ENCODE measurements at places on chromosomes 13 and 19. TPM values are rescaled to one million over a fixed set of nuclear protein-coding genes. Genes with fewer than 3 reads are reported as not detected.

The LRG1 gene
- not detected for total RNA-seq

DNA sequence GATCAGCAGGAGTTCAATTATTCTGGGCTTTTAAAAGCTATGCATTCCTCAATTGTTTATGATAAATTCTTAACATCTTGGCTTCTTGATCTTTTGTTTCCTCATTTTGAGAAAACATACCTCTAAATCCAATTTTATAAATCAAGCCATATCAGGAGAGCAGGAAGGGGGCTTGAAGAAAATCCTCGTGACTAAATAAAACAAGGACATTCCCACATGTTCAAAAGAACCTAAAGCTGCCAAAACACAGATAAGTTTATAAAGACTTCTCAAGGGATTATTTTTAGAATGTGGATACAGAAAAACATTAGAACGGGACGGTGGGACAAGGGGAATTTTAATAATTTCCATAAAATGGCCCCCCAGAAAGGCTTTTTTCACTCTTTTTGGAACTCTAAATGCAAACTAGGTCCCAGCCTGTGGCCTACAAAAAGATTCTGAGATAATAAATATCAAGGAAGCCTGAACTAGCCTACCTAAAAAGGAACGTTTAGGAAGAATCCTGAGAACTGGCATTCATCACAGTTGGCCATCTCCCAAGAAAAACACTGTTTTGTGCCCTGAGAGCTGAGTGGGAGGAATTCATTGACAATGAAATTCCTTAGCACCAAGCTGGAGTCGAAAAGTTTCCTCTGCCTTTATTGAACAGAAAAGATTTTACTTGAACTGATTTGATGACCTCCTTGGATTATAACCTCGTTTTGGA is 30.1 kb downstream of the ZAR1L start:
- no peak for DNase-seq

- no peak for DNase-seq
These were observed 47.8 kb upstream of the VSTM2B start for GRCh38 chr19:29477831-29478577.

DNA sequence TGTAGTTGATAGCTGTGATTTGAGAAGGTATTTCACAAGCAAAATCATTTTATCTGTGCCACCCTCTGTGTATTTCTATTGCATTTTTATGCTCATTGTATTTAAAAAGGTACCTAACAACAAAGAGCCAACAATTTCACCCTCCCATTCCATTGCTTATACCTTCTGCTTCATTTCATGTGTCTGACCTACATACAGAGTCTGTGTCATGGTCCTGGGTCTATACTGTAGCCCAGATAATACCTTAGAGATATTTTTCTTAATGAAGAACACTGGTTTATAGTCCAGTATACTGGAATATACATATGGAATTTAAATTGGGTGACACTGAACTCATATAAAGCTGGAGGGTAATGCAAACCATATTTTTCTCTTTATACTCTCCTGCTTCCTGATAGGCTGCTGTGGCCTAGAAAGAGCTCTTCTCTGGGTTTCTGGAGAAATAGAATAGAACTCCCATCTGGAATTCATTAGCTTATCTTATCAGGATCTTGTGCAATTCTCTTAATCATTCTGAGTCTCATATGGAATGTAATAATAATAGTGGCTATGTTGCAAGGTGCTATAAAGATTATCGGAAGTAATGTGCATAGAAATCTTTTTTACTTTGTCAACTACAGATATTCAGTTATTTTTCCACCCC is 31.8 kb upstream of the SPART start:
- DNase-seq: no peak

- DNase-seq: no peak
These were observed 10.4 kb downstream of the MAP2K2 start for GRCh38 chr19:4113398-4114088.

The KASH5 gene
- not detected for total RNA-seq

The C5AR1 gene
- total RNA-seq: 1.8 TPM

GRCh38 chr13:39893808-39894207 is 238.3 kb downstream of the COG6 start:
- DNase-seq: no peak

The LILRB4 gene
- total RNA-seq: 0.44 TPM

DNA sequence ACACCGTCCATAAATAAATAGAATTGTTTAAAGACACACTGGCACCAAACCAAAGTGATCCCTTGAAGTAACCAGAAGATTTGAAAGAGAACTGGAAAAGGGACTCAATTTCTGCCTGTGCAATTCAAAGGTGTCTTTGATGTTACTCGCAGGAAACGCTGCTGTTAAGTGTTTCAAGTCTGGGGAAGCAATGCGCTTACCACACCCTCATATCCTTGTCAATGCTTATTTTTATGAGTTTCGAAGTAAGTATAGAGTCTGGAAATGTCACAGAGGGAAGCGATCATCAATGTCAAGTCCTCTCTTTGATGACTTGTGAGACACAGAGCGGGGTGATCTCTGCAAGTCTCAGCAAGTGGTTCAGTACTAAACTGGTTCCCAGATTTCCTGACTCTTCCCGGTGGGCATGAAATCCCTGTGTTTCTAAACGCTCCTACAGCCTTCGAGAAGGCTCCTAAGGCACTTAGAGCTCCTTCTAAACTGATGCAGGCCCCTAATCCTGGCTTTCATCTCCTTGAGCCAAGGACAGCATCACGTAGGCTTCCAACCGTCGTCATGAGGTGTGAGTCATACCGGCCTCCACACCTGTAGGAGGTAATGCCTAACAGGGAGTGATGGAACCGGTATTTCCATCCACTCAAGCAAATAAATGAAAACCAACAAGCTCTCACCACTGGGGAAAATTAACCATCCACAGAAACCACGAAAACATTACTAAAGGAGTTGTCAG is 22.8 kb downstream of the SYDE1 start:
- DNase-seq: no peak

DNA sequence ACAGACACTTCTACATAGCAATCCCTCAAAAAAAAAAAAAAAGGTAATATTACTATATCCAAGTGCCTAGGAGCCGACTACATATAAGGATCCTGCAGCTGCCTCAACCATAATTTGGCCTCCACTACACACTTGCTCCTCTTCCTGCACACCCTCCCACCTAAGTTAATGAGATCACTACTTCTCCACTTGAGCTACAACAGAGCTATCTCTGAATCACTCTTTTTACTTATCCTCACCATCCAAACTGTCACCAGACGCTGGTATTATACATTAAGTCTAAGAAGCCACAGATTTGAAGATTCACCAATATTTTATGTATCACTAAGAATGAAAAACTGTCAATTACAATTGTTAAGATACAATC is 8.3 kb downstream of the OBI1 start:
- no peak for DNase-seq

- DNase-seq: peak; percentile 67
These were observed 5.1 kb upstream of the ZNF227 start for GRCh38 chr19:44207126-44207803.

DNA sequence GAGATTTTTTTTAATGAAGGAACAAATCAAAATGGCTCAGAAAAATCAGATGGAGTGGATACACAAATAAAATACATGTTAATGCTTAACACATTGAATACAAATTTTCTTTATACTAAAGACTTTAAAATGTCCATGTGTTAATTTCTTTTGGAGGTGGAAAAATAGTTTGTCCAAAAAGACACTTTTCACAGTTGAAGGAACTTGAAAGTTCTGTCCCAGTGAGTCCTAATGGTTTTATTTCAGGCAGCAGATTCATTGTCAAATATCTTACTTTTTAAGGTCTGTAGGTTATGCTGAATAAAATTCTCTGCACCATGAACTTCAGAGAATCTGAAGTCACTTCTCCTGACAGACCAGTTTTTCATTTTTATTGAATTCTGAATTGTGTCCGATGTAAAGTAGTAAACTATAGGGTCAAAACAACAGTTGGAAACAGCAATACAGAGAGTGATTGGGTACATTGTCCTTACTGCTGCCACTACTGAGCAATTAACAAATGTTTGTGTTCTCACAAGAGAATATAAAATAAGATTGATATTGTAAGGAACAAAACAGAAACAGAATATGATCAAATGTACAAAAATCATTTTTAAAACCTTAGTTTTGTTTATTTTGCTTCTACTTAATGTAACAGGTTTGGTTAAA is 1.6 kb downstream of the LPAR6 start:
- DNase-seq: no peak

DNA sequence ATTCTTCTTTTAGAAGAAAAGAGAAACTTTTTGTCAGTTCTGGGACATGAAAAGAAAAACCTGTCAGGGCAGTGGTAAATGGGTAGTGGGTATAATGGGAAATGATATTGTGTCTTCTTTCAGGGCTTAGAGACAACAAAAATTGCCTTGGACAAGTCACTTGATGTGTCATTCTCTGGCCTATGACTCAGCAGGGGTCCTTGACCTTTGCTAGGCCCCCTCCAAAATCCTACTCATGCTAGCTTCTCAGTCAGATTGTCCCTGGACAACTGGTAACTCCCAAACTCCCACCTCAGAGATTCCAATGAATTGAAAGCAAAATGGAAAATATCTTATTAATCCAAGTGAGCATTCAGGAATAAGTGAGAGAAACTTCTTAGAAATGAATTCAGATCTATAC is 258.8 kb upstream of the SPRY2 start:
- DNase-seq: no peak

DNA sequence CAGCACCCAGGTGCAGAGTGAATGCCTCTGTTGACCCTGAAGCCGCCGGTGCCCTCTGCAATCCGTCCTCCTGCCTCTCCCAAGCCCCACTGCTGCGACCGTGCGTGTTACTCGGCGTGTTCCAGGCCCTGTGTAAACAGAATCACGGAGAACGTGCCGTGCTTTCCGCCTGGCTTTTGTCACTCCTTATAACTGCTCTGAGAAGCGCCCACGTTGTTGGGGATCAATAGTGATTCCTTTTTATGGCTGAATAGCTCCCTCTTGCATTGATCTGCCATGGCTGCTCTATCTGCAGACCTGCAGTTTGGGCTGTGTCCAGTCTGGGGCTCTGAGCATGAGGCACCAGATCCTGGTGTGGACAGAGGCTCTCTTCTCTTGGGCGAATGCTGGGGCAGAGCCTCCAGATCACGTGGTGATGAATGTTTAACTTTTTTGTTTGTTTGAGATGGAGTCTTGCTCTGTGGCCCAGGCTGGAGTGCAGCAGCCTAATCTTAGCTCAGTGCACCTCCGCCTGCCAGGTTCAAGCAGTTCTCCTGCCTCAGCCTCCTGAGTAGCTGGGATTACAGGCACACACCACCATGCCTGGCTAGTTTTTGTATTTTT is 15.8 kb downstream of the ADPRHL1 start:
- no peak for DNase-seq

DNA sequence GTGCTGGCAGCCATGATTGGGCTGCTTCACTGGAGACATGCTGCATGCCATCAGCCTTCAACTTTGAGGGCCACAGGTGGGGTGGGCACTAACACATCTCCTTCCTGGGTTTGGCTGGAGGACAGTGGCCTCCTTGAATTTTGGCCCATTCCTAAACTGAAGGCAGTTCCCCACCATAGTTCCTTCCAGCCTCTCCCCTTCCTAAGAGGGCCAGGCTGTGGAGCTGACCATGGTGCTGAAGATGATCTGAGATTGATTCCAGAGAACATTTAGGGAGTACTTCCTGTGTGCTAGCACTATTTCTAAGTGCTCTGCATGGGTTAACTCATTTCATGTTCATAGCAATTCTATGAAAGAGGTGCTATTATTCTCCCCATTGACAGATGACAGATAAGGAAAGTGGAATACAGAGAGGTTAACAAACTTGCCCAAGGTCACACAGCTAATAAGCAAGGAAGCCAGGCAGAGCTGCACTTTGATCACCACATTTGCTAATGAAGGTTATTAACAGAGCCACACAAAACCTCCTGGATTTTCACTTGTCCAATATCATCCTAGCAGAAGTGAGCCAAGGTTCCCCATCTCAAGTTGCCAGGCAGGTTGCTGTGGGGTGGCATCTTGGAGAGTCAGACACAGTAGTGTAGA is 175.3 kb downstream of the ZIC5 start:
- DNase-seq: no peak

- no peak for DNase-seq
These were observed 15.4 kb downstream of the SHANK1 start for GRCh38 chr19:50703915-50704796.

The PCP2 gene
- total RNA-seq: 0.48 TPM
